Fibroblast of villous mesenchyme (primary cell): ENCODE measurements at places on chromosomes 12 and 14. TPM values are rescaled to one million over a fixed set of nuclear protein-coding genes. Genes with fewer than 3 reads are reported as not detected.

WNT5B gene
- 78.2 and 98.2 TPM in 2 replicates for total RNA-seq

CELA1 gene
- total RNA-seq: not detected in 2 replicates

GUCY2C gene
- not detected in 2 replicates for total RNA-seq

SOAT2 gene
- not detected in 2 replicates for total RNA-seq

RD3L gene
- total RNA-seq: not detected in 2 replicates

DNA sequence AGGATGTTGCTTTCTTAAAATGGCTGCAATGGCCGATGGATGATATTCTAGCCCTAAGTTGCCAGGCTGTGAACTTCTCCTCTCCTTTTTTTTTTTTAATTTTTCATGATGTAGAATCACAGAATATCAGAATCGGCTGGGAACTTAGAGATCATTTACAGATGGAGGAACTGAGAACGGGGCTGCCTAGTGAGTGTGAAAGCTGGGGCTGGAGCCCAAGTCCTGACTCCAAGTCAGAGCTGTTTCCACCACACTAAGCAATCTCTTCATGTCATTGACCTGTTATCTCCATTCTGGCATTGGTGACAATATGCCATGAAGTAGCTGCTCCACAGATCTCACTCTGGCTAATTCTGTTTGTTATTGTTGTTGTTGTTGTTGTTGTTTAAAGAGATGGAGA lies 121.7 kb downstream of the SLC38A1 start:
- DNase-seq: no peak

DNA sequence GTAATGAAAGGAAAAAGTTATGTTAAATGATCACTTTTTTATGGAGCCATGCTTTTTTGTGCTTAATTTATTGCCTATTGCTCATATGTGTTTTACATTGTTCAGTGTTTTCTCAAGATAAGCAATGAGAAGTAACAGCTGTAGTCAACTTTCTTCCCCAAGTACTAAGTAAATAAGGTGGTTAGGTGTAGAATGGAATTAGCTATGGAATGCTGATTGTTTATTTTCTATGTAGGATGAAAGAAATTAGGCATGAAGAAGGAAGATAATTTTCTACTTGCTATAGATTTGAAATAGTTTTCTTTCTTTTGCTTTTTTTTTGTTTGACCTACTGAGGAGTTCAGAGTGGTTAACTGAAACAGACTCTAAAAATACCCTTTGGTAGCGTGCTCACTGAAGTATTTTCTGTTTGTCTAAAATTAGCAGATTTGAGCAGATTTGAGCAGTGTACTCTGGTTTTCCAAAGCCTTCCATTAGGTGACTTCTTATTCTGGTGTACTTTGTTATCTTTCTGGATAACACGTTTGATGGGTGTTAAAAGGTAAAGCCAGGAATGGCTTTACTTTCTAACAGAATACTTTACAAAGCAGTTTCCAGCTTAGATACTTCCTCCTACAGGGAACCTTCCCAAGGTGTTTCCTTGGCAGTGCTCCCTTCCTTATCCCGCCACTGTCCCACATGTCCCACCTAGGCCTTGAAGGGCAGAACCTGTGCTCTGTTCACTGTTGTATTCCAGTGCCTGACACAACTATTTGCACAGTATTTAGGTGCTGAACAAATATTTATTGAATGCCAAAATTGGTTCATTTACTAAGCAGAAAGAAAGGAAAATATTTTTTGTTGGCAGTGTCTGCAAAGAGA lies 56.0 kb downstream of the RASSF3 start:
- DNase-seq: peak; percentile 73

DNA sequence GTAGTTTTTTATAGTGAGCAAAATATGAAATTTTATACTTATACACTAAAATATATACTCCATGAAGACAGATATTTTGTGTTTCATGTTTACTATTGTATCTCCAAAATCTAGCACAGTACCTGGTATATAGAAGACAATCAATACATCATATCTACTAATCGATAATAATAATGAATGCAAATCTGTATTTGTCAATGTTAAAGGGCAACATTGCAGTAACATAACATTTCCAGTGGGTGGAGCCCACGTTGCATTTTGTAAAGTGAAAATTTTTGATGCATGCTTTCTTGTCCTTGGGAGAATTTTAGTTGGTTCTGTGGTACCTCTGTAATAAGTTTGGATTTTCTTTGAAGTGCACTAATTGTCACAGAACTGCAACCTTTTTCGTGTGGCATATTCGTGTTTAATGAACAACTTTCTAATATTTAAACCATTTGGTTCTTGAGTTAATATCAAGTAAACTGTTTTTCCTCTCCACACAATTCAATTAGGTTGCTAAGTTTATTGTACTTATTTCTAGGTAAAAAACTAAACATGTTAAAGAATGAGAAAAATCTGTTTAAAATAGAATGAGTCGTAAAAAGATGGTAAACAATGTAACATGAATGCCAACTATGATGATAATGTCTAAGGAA lies 47.4 kb downstream of the AVPR1A start:
- peak; percentile 30 for DNase-seq

- no peak for DNase-seq
Observed at GRCh38 chr14:75441728-75442127, 13.9 kb downstream of the JDP2 start.

- no peak for DNase-seq
Observed at GRCh38 chr12:102426599-102427542, 53.5 kb downstream of the IGF1 start.

DNA sequence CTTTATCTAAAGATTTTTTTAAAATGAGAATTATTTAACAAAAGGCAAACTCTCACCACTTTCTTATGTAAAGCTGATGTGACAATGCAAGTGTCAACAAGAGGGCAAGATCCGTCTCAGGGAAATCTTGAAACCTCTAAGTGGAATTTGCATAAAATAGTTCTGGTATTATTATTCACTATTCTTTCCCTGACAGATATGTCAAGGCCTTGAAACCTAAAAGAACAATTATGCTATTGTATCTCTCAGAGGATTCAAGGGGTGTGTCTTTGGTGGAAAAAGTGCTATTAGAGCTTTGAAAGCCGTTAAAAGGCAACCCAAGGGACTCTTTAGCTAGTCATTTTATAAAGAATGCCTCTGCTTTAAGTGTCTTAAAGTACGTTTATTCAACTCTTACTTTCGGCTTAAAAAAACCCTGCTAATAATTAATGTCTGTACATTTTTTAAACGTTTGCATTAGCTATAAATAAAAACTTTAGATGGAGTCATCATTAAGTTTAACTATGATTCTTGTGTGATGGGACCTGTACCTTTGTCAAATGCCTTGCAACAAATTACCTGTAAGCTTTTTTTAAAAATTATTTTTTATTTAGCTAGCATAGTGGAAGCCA lies 585.5 kb downstream of the VRK1 start:
- no peak for DNase-seq

GRCh38 chr14:103398427-103399195 lies 13.4 kb downstream of the MARK3 start:
- peak; percentile 79 for DNase-seq

DNA sequence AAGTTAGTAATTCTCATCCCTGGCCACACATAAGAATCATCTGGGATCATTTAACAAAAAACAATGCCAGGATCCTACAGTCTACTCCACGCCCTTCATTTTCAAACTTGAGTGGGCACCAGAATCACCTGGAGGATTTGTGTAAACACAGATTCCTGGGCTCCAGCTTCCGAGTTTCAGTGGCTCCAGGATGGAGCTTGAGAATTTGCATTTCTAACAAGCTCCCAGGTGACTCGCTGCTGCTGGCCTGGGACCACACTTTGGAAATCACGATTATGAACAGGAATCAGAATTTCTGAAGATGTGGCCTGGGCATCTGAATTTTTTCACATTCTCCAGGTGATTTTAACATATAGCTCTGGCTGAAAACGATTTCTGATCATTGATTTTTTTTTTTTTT lies 234.8 kb downstream of the CACNA1C start:
- no peak for DNase-seq

- DNase-seq: no peak
Observed at GRCh38 chr12:104740668-104741067, 217.4 kb downstream of the SLC41A2 start.

DNA sequence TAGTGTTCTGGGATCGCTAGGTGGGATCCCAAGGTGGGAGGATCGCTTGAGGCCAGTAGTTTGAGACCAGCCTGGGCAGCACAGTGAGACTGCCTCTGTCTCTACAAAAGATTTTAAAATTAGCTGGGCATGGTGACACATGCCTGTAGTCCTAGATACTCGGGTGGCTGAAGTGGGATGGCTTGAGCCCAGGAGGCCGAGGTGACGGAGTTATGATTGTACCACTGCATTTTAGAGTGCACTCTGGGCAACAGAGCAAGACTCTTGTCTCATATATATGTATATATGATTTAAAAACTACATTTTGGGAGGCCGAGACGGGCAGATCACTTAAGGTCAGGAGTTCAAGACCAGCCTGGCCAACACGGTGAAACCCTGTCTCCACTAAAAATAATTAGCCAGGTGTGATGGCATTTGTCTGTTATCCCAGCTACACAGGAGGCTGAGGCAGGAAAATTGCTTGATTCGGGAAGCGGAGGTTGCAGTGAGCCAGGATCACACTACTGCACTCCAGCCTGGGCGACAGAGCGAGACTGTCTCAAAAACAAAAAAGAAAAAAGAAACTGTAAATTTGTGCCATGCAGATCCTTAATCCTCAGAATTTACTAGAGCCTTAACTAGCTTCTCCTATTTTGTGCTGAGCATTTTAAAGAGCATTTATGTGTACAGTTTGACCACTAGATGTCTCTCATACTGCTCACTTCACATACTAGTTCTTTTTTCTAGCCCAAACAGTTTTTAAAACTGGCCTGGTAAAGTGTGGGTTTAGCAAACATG lies 114.8 kb downstream of the MON2 start:
- peak; percentile 68 for DNase-seq

DNA sequence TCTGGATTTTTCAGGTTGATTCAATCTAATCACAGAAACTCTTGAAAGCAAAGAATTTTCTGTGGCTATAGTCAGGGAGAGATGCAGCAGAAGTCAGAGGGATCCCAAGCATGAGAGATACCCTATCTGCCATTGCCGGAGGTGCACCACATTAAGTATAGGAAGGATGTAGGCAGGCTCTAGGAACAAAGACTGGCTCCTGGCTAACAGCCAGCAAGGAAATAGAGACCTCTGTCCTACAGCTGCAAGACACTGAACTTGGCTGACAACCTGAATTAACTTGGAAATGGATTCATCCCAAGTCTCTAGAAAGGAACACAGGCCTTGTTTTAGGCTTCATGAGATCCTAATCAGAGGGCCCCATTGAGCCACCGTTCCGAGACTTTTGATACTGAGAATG lies 364.9 kb upstream of the FLRT2 start:
- DNase-seq: no peak

DNA sequence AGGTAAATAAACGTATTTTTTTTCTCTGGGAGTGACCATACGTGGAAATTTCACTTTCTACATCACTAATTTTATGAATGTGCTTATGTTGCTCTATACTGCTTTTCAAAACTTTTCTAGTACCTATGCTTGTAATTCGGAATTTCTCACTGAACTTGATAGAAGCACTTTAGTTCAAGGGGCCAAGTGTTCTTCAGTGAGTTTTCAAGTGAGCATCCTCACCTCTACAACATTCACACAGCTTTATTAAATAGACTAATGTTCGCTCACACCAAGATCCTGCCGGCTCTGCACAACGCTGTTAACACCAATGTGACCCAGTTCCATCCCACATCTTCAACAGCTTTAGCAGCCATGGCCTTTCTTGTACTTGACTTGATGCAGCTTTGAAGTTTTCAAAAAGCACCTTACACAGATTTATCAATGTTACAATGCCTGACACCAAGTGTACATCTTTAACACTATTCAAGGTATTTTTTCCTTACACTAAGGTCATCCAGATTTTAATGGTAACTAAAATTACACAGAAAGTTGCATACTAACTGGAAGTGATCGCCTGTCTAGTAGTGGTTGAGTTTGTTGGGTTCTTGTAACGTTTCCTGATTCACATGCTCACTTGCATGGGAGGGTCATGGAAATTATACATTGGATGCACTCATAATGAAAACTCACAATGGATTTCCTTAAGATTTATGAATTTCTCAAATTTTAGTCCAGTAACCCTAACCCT lies 4.5 kb downstream of the UBC start:
- peak; percentile 47 for DNase-seq

GRCh38 chr12:20213723-20214625 lies 154.4 kb upstream of the PDE3A start:
- peak; percentile 40 for DNase-seq

DNA sequence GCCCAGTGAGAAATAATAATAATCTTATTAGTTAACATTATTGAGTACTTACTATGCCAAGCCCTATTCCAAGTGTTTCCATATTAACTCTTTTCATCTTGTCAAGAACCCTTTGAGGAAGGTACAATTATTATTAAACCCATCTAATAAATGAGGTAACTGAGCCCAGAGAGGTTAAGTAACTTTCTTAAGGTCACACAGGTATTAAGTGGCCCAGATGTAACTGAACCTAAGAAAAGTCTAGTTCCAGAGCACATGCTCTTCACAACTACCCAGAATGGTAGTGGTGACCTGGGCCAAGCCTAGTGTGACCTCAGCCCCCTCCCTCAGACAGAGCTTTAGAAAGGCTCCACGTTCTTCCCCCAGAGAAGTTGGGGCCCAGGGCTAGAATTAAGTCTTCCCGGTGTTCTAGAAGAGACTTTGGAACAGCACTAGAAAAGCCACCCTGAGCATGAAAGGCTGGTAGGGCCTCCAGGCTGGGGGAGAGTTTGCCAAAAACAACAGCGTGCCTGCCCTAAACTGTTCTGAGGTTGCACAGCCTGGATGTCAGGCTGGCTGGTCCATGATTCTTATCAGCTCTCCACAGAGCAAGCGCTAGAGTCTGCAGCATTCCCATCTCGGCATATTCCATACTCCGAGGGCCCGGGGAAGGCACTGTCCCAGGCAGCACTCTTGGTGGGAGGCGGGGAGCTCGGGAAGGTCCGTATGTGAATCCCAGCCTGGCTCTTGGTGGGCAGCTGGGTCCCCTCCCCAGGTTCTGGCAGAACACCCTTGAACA lies 41.3 kb upstream of the CTDSP2 start:
- DNase-seq: peak; percentile 58

DNA sequence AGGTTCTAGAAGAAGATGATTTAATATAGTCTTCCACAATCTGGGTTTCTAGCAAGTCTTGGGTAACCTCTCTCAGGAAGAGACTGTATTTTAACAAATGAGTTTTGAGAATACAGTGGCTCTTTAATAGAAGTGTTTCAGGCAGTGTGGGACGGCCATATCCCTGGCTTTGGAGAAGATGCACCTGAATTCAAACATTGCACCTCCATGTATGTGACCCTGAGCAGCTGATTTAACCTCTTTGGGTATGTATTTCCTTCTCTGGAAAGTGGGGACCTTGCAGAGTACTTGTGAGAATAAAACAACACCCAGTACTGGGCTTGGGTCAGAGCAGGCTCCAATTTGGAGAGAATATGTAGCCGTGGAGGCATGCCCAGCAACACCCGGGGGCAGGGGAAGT lies 15.8 kb upstream of the VRK1 start:
- DNase-seq: no peak
